ENCODE measurements at places on chromosomes 5 and 9.

- DNase-seq: no peak
These were observed 223.4 kb downstream of the CSNK1G3 start for GRCh38 chr5:123735384-123735783.

- DNase-seq: peak; percentile 40
These were observed 69.8 kb upstream of the CCDC112 start for GRCh38 chr5:115366223-115366622.

- DNase-seq: peak; percentile 24
These were observed 38.3 kb upstream of the ADRA1B start for GRCh38 chr5:159877894-159878448.

DNA sequence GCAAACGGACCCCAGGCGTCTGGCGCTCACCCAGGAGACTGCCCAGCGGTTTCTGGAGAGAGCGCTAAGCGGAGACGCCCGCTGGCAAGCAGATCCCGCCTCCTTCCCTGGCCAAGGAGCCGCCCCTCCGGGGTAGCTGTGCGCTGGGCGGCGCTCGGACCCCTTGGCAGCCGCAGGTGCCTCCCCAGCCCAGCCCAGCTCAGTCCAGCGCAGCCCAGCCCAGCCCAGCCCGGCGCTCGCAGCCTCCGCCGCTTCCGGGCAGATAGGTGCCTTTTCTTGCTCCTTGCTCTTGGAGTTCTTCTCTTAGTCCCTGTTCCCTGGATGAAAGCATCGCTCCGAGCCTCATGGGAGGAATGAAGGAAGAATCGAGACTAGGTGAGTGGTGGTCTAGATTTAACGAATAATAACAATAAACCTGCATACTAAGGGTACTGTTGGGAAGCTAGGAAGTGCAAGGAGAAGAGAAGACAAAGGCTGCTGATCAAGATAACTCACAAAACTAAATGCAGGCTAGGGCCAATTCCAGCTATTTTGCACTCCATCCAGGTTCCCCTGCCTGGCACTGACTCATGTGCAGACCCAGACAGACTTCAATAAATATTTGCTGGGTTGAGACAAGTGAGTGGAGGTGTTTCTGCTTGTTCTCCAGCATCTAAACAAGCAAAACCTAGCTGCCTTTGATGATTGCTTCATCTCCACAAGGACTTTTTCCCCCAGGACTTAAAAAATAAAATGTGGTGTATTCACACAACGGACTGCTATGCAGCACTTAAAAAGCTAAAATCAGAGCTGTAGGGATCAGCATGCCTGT, at the start of gene STK32A:
Gene STK32A, plus strand, starts transcription at position 202 of the 811 bp plus-strand sequence. CDS start 4,609 bp downstream, outside the sequence.
- DNase-seq: peak; percentile 92

DNA sequence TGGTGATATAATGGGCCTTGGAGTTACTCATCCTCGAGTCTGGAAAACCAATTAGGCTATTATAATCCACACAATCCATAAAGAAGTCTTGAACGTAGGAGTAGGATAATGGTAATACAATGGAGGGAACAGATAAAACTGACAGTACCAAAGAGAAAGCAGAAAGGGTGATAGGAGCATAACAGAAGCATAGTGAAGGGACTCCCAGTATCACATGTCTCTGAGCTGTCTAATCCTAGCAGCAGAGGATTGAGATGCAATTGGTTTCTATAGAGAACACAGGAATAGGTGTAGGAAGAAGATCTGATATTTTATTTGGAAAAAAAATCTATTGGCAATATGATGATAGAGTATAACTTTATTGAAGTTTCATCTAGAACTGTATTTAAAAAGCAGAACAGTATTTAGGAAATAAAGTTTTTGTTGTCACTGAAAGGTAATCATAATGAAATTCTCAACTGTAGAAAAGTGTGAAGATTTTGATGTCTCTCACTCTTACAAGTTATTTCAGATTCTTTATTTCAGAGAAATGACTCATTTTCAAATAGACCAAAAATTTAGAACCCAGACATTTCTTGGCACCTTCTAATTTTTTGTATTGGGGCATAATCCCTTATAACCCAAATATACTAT, 25.4 kb downstream of the SRFBP1 start:
- no peak for DNase-seq

- DNase-seq: no peak
These were observed 988.3 kb downstream of the DTWD2 start for GRCh38 chr5:117999939-118000549.

DNA sequence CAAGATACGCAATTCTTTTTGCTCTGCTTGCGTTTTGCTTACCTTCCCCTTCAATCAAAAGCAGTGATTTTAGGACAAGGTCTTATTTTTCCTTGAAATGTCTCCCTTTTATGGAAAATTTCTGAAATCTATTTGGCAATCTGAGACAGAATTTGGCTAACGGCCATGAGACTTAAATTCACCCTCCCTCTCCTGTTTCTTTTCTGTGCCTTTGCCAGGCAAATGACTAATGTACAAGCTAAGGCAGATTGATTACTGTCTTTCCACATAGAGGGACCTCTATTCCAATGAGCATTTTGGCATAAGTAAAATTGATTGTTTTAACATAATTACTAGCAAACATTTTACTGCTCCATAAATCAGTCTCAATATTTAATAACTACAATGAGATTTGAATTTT, 31.7 kb downstream of the FAM81B start:
- no peak for DNase-seq

- no peak for DNase-seq
These were observed 90.5 kb upstream of the AGXT2 start for GRCh38 chr5:35138232-35138631.

GRCh38 chr5:8005416-8005815, 136.5 kb downstream of the MTRR start:
- no peak for DNase-seq

- DNase-seq: no peak
These were observed 4.2 kb downstream of the LOX start for GRCh38 chr5:122073864-122074263.

GRCh38 chr9:6460189-6460768, 47.3 kb downstream of the UHRF2 start:
- no peak for DNase-seq

DNA sequence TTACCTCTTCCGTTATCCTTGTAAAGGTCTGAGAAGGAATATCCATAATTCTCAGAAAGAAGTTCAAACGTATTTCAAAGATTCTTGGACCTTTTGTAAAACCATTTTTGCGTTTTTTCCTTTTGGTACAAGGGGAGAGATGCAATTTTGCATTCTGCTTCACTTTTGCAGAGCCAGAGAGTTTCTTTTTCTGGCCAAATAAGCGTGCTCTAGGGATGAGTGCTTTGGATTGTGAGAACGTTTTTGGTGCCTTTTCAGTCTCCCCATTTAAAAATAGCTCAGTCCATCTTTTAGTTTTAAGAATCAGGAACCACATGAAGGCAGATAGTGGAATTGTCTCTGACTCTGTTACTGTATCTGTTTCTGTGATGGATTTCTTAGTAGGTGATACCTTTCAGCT, 1.5 kb downstream of the ARHGAP26 start:
- no peak for DNase-seq

- no peak for DNase-seq
These were observed 275.9 kb upstream of the ZNF462 start for GRCh38 chr9:106587042-106587441.

DNA sequence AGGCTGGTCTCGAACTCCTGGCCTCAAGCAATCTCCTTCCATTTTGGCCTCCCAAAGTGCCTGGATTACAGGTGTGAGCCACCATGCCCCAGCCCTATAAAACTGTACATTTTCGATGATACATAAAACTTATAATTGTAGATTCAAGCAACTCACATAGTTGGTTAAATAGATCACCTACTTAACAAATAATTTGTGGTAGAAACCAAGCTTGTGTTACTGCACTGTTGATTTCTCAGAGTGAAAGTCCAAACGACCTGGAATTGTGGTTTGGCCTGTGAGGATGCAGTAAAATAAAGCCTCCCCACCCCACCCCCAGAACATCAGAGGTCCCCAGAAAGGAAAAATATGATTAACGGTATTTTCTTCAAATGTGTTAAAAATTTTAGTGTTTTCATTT, 92.7 kb downstream of the TRIO start:
- no peak for DNase-seq

GRCh38 chr9:109238125-109238524, 71.1 kb upstream of the FRRS1L start:
- no peak for DNase-seq

DNA sequence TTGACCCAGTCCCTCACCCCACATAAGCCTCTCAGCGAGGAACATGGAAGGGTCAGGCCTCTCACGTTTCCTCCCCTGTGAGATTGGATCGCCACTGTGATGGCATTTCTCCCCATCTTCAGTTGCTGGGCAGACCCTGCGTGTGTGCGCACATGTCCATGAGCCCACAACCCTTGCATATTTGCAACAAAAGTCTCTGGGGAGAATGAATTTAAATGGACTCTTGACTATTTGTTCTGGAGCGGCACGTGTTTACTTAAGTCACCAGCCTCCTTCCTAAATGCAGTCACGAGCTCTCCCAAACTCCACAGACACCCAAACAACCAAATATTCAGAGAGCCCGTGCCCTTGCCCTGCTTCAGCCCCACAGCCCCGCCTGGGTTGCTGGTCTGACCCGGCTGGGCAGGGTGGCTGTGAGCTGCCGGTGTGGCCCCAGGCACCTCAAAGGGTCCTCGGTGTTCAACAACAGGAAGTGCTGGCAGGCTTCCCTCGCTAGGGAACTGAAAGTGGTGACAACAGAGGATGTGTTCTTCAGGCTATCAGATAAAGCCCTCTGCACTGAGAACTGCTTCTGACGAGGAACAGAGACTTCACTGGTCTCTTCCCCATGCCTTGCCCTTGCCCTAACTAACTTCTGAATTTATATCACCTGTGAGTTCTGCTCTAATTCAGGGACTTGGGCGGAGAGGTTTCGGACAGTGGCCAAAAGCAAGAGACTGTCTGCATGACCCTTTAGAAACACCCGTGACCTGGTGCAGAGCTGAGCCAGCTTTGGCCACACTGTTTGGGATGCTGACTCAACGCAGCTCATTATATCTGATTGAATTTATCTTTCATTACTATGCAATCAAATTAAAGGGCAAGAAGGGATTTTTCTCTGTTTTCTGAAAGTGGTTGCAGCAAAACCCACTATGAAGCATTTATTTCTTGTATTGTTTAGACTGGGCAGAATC, 19.2 kb upstream of the CD180 start:
- peak; percentile 62 for DNase-seq

DNA sequence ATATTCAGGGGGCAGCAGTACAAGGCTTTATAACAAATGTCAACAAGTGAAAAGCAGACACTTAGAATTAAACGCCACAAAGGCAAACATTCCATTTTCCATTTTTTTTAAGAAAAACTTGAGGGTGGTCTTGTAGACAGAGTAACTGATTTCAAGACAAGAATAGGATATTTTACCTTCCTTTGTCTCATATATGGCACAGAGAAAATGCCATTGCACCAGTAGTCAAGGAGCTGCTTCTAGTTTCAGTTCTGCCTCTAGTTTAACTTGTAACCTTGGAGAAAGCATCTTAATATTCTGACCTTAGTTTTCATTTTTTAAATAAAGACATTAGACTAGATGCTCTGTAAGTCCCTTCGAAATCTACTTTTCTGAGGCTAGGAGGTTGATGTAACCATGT, 355.3 kb upstream of the KCNN2 start:
- DNase-seq: no peak

GRCh38 chr5:54544044-54544443, 26.5 kb downstream of the SNX18 start:
- DNase-seq: no peak

DNA sequence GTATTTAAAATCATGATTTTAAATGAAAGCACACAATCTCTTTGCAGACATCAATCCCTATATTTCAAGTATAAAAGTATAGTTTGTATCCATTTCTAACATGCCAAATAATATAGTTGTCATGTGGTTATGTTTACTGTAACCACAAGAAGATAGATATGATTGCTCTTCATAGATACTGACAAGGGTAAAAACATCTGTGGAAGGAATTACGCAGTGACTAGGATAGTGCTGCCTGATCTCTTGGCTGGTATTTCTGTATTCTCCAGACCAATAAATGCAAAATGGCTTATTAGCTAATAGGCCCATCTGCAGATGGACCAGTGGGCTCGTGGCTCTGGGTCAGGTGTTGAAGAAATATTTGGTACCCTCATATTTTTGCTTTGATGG, 34.9 kb upstream of the FBN2 start:
- no peak for DNase-seq

- DNase-seq: no peak
These were observed 304.0 kb downstream of the PJA2 start for GRCh38 chr5:109105631-109106267.

- no peak for DNase-seq
These were observed 14.2 kb upstream of the CAST start for GRCh38 chr5:96648023-96648422.

DNA sequence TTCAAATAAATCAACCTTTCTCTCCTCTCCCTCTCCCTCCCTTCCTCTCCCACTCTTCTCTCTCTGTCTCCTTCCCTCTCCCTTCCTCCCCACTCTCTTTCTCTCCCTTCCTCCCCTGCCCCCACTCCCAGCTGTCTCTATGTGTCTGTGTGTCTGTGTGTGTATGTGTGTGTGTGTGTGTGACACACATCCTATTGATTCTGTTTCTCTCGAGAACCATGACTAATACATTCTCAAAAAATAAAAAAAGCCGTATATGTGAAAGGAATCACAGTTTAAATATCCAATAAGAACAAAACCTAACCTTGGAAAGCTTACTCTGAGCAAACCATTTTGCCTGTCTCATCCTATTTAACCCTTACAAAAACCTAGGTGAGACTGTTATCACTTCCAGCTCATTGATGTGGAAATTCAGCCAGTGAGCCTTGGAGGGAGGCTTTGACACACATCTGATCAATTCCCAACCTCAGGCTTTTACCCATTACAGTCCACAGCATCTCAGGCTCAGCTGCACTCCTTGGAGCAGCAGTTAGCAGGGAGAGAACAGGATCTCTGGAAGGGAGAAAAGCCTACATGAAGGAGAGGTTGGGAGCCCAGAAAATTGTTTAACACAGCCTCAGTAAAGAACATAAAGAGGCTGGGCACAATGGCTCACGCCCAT, 8.3 kb downstream of the HSD17B3 start:
- DNase-seq: no peak

DNA sequence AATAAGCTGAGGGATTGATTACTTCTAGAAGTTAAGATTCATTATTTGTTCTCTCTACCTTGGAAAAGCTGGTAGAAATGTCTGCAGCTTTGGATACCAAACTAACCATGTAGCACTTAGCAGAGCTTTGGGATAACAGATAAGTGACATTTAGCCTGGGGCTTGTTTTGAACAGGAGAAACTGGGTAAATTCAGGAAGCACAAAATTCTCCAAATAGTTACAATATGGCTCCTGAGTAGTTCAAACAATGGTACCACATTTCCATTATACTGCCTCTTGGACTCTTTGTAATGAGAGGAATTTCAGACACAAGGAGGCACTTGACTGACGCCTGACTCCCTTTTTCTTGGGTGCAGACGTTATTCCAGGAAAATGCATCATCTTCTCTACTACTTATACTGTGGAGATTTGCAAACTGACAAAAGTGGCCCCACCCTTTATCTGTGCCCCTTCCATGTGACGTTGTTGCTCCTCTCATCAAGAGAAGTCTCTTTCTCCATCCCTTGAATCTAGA, 22.5 kb downstream of the PRUNE2 start:
- DNase-seq: peak; percentile 41

DNA sequence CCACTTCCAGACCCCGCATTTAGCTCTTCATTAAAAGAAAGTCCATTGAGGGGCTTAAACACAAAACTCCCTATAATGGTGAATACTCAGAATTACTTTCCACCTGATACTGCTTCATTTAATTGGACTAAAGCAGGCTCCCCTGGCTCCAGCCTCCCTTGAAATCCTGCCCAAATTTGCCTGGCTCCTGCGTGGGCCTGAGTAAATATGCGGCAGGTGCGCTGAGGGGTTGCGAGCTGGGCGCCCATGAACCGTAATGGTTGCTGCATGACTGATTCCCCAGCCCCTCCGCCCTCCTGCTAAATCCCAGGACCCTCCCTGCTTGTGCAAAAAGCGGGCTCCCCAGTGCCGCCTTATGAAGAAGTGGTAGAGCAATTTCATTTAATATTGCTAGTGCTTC, 639.7 kb downstream of the BNC2 start:
- no peak for DNase-seq
